Sciatic nerve (tissue), 2 donors: ENCODE measurements at places on chromosomes 4 and X.

- DNase-seq = no peak
Observed at GRCh38 chrX:101427954-101428353, 19.9 kb downstream of the HNRNPH2 start.

GRCh38 chr4:8228319-8229250 lies 29.5 kb downstream of the SH3TC1 start:
- DNase-seq = peak; percentile 80

GRCh38 chr4:6527259-6527658 lies 47.7 kb upstream of the MAN2B2 start:
- no peak for DNase-seq

GRCh38 chr4:46980851-46981250 lies 12.5 kb downstream of the GABRA4 start:
- no peak for DNase-seq

DNA sequence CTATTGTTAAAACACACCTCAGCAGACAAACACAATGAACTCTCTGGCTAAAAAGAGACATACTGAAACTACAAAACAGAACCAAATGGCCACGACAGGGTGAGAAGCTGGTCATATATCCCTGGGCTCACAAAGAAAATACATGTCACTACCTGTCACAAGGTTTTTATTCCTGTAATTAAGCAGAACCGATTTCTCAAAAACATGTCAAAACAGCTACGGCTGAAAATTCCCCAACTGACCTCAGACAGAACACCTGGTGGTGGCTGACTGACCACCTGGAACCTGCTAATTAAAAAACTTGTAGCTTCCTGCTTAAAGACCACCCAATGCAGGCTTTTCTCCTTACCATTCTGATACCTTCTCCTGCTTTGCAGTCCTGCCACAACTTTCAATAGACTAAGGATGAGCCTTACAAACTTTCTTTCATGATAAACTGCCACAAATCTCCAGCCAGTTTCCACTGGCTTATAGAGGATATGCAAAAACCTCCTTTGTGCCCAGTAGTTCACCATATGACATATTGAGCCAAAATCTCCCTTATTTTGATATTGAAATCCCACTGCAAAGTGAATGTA lies 571.9 kb downstream of the SPOCK3 start:
- DNase-seq = no peak

DNA sequence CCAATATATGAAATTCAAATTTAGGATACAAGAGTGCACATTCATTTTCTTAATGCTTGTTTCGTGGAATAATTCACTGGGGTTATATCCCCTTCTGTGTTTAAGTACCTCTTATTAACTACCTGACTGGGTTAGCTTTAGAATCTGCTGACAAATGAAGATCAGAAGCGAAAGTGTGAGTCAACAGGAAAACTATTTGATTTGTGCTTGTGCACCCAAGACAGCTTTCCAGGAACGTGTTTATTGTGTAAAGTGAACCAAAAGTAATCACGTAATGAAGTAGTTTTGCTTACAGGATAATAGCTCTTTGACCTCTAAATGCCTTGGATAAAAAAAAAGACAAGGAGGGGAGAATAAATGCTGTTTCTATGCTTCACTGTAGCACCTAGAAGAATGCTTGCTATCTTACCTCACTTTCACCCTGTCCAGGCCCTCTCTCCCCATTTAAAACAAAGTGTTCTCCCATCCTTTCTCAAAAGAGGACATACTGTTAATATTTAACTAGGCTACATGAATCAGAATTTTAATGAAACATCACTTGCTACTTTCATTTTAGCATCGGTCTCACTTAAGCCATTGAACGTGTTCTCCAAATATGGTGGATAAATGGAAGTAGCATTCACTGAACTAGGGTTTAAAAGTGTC lies 141.9 kb downstream of the THOC2 start:
- DNase-seq = no peak

DNA sequence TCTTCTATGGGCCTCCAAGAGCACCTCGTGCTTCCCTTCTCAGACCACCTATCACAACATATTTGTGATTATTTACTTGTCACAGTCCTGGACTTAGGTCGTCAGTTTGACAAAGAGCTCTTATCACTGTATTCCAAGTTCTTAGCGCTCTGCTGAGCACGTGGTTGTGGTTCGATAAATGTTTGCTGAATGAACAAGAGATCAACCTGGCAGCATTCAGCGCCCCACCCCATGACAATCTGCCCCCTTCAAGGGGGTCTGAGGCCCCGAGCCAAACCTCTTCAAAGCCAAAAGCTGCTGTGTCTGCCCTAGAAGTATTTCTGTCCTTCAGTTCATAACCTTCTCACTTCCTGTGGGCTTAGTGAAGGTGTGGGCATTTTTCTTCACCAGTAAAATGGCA lies 15.0 kb downstream of the RPS4X start:
- DNase-seq = no peak

GRCh38 chrX:106931831-106932491 lies 11.8 kb downstream of the CLDN2 start:
- DNase-seq = no peak

- DNase-seq = no peak
Observed at GRCh38 chrX:44401151-44401550, 57.7 kb upstream of the EFHC2 start.

DNA sequence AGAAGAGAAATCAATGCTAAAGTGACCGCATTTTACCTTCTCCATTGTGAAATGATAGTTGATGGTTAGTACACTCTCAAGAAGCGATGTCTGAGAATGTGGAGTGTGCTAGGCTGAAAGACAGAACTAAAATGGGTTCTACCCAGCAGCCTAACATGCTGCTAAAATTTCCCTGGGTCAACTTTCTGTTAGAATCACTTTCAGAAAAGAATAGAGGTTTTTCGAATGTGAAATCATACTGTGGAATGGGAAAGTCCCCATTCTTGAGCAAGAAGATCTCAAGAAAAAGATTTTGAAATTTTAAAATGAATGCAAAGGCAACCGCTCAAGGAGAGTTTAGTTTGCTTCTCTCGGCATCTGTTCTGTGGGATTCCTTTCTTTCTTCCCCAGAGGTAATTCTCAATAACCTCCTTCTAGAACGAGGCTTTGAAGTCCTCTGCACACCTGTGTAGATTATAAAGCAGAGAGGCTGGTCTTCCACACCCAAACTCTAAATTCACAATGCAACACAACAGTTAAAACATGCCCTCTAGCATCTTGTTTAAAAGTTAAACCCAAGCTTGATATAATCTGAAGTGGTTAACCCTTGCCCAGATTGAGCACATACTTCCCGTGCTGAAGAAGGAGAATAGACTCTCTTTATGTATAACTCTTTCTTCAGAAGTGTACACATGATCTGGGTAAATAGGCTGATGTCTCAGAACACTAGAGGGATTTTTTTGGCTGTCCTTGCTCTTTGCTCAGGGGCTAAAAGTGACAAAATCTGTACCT lies 208.7 kb upstream of the KLF3 start:
- no peak for DNase-seq
